ENCODE measurements at places on chromosomes 5 and 9. TPM values are rescaled to one million over a fixed set of nuclear protein-coding genes. Genes with fewer than 3 reads are reported as not detected.

PCDHGA6 gene
- polyA plus RNA-seq, result 4.3 TPM

PCDHAC2 gene
- polyA plus RNA-seq, result not detected

GRCh38 chr9:15157381-15157780, 149.6 kb downstream of the TTC39B start:
- no peak for DNase-seq

RHOBTB3 gene
- 320 TPM for polyA plus RNA-seq

MYO10 gene
- polyA plus RNA-seq, result 17.1 TPM

SPAAR gene
- polyA plus RNA-seq, result 0.23 TPM

- DNase-seq, result no peak
Measured at GRCh38 chr5:113678924-113679575, 165.6 kb downstream of the YTHDC2 start.
